8988T (cell line): ENCODE measurements at places on chromosomes 13 and 19.
A peak's percentile ranks its signal among the peaks of the same experiment; 100 is the strongest.

DNA sequence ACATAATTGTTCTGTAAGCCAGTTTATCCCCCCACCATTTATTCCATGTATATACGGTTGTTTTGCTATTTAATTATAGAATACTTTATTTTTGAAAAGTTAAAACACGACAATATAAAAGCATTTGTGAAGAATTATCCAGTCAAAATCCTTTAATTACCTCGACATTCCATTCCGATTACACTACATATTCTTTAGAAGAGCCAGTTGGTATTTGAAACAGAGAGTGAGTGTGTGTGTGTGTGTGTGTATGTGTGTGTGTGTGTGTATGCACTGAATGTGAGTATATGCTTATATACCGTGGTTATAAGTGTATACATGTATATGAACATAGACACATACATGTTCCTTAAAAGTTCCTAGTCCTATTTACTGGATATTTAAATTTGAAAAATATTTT lies 87.8 kb upstream of the KLF5 start:
- no peak for DNase-seq

- peak; percentile 38 for DNase-seq
These were observed 3.9 kb downstream of the ZNF266 start for GRCh38 chr19:9431475-9431874.

DNA sequence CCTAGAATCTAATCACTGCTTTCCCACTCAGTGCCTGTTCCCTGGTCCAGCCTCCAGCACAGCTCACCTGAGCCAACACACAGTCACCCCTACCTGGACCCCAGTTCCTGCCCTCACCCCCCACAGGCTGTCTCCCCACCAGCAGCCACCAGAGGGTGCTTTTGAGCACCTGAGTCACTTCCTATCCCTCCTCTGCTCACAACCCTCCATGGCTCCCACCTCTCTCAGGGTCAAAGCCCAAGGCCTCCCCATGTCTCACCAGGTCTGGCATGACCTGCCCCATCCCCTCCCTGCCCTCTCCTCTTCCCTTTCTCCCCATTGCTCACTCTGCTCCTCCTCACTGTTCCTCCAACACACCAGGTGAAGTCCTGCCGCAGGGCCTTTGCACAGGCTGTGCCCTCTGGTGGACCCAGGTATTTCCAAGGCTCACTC lies 7.1 kb upstream of the DPP9 start:
- DNase-seq = no peak

- DNase-seq = no peak
These were observed 24.5 kb downstream of the EFNA2 start for GRCh38 chr19:1309977-1310852.

- no peak for DNase-seq
These were observed 64.0 kb upstream of the GSX1 start for GRCh38 chr13:27728271-27728670.

GRCh38 chr19:45151320-45151719 lies 9.5 kb downstream of the NKPD1 start:
- DNase-seq = peak; percentile 14

GRCh38 chr13:27125357-27126282 lies 46.0 kb downstream of the USP12 start:
- DNase-seq = no peak

GRCh38 chr19:41264581-41265394 lies 616 bp downstream of the HNRNPUL1 start:
- no peak for DNase-seq

DNA sequence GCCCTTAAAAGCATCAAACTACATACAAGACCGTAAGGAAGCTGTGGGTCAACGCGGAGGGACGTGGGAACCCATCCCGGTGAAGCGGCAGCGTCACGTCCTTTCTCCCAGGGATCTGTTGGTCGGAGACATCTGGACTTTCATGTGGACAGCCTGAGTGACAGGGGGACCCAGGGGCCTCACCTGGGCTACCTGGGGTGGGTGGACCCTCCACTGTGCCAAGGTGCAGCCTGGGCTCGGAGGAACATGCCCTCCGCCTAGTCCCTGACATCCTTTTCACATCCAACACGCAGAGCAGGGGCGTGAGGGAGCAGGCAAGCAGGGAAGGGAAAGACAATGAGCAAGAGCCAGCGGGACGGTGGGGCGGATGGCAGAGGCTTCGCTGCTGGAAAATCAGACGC lies 13.8 kb upstream of the GARIN5A start:
- DNase-seq = no peak

DNA sequence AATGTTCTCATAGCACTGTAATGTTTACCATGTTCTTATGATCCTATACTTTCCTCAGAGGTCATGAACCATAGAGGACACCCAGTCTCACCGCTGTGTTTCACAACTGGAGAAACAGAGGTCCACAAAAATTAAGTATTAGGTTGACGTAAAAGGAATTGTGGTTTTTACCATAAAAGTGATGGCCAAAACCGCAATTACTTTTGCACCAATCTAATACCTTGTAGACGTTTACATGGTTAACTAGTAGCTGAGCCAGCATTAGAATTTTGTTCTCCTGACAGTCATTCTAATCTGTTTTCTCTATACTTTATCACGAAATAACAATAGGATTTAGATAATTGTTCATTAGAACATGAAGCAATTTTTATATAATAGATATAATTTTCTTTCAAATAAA lies 763.4 kb upstream of the ARGLU1 start:
- DNase-seq = no peak

DNA sequence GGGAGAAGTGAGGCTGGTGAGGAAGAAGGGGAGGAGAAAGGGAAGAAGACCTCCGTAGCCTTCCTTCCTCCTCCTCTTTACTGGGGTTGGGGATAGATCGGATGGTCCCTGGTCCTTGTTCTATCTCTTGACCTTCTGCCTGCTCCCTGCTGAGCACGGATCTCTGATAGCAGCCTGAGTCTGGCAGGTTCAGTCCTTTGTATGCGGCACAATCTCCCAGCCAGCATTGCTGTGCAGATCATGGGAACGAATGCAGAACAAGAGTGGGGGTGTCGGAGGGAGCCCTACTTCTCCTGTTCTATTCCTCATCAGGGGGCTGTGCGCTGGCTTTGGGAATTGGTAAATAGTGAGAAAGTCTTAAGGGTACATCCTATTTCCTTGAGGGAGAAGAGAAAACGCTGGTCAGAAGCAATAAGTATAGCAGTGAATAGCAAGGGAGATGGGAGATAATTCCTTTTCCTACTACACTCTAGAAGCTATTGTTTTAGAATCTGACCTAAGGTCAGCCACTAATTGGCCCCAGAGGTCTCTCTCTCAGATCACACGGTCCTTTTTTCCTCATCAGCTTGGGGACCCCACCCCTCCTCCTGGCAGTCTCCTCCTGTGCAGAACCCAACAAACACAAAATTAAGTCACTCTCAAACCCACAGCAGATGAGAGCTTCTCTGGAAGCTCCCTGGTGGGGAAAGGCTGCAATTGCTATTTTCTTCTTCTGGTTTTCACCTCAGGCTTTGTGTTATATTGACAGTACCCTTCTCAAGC lies 41.0 kb downstream of the KL start:
- DNase-seq = peak; percentile 31

DNA sequence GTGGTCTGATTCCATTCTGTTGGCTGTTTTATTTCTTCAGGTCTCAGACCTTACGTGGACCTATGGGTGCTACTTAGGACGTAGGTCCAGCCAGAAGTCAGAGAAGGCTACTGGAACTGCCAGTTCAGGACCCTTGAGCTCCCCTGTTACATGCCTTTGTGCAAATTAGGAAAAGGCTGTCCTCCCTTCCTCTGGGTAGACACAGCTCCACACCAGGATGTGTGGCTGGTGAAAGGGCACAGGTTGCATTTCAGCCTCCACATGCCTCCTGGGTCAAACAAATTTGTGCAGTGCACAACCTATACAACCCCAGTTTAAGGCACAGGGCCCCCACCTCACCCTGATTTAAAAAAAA lies 43.9 kb upstream of the MAP3K10 start:
- no peak for DNase-seq

GRCh38 chr13:34883396-34883795 lies 58.7 kb upstream of the NBEA start:
- no peak for DNase-seq

GRCh38 chr13:42638886-42639285 lies 64.9 kb downstream of the TNFSF11 start:
- no peak for DNase-seq

GRCh38 chr13:92407858-92408257 lies 818.7 kb upstream of the GPC6 start:
- no peak for DNase-seq

DNA sequence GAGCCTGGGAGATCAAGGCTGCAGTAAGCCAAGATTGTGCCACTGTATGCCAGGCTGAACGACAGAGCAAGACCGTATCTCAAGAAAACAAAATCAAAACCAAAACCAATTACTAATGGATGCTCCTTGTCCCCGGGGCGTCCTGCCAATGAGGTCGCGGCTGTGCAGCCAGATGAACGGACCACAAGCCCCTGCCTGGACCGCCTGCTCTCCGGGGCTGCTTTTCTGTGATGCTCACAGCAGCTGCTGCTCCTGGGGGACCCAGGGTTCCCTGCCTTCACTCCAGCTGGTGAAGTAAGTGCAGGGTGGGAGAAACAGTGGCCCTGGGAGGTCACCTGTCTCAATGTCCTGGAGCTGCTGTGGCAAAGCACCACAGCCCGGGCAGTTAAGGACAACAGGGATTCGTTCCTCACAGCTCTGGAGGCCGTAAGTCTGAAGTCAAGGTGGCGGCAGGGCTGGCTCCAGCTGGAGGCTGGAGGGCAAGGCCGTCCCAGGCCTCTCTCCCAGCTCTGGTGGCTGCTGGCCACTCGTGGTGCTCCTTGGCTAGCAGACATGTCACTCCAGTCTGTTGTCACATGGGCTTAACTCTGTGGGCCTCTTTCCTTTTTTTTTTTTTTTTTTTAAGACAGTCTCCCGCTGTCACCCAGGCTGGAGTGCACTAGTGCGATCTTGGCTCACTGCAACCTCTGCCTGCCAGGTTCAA lies 10.1 kb downstream of the COPE start:
- no peak for DNase-seq
